CD4-positive, alpha-beta memory T cell (primary cell): ENCODE measurements at places on chromosomes 7 and 10. TPM values are rescaled to one million over a fixed set of nuclear protein-coding genes. Genes with fewer than 3 reads are reported as not detected.
A peak's percentile ranks its signal among the peaks of the same experiment; 100 is the strongest.

Gene GNG11
- not detected for total RNA-seq

GRCh38 chr10:33570495-33570894 lies 236.0 kb upstream of the NRP1 start:
- H3K27me3 ChIP-seq, result no peaks in the 10 kb centered on the region
- no peak overlapping the region for H3K4me3 ChIP-seq
- DNase-seq, result no peak
- H3K4me1 ChIP-seq, result no peaks in the 10 kb centered on the region
- no peaks in the 10 kb centered on the region for H3K36me3 ChIP-seq
- no peak overlapping the region for H3K27ac ChIP-seq

Gene CALN1
- not detected for total RNA-seq

DNA sequence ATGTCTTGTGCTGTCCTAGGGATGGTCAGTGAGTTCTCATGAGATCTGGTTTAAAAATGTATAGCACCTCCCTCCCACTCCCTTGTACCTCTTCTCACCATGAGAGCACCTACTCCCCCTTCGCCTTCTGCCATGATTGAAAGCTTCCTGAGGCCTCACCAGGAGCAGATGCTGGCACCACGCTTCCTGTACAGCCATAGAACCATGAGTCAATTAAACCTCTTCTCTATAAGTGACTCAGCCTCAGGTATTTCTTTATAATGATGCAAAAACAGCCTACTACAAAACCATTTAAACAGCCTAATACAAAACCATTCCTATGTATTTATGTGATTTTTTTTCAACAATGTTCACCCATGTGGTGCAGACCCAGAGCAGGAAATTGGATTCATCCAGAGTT lies 32.0 kb downstream of the KDM7A start:
- H3K36me3 ChIP-seq, result no peaks in the 10 kb centered on the region
- H3K4me3 ChIP-seq, result no peak overlapping the region
- no peak for DNase-seq

DNA sequence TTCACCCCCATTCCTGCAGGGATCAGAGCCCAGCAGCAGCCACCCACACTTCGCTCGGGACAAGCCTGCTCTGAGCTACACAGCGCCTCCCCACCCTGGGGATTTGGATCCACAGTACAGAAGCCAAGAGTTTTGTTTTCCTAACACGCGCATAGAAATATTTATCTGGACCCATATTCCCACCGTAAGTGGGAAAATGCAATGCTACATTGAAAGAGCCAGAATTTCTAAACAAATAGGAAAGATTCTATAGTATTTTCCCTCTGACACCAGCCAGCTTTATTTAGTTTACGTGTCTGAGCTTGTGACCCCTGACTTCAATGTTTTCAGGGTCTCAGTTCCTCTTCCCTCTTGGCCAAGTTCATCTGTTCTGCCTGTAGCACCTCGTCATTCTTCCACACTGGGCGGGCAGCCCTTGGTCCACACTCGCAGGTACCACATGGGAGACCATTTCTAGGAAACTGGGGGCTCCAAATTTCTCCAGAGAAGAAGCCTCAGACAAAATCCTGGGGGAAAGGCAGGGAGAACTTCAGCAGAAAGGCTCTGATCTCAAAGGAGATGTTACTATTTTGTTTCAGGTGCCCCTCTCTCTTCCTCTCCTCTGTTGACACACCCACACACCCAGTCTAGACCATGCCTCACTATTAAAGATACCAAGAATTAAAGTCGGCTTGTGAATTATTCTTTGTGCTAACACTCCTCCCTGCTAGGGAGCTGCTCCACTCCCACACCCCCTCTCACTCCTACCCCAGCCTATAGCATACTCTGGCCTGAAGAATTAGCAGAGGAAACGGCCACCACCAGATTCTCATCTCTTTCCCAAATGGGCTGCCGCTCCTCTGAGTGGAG lies 116.0 kb upstream of the PCGF5 start:
- no peak overlapping the region for H3K27ac ChIP-seq
- no peaks in the 10 kb centered on the region for H3K27me3 ChIP-seq
- no peak overlapping the region for H3K4me3 ChIP-seq
- no peaks in the 10 kb centered on the region for H3K36me3 ChIP-seq

GRCh38 chr10:107619139-107619538 lies 454.6 kb upstream of the SORCS1 start:
- no peaks in the 10 kb centered on the region for H3K4me1 ChIP-seq
- H3K36me3 ChIP-seq, result no peaks in the 10 kb centered on the region
- H3K27me3 ChIP-seq, result no peaks in the 10 kb centered on the region
- H3K4me3 ChIP-seq, result no peak overlapping the region

DNA sequence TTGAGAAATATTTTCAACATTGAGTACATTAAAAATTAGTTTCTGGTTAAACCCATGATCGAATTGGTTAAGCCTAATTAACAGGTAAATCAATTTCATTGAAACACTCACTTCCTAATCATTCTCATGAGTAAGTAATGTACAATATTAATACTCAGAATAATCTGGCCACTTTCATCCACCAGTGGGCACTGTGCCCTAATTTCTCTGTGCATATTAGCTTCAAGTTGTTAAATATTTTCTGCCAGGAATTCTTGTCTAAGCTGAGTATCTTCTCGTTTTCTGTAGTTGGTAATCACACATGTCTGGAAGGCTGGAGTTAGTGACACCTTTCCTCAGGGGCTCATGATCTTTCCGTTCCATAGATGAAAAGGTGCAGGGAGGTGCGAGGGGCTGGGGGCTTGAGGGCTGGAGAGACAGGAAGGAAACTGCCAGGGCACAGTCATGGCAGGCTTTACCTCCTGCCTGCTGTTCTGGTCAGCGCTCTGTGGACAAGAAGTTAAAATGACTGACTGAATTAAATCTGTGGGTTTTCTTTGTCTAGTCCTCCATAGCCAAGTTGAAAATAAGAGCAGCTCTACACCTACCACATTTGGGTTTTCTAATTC lies 71.9 kb downstream of the WIPF3 start:
- H3K36me3 ChIP-seq, result no peaks in the 10 kb centered on the region
- no peak for DNase-seq
- H3K4me1 ChIP-seq, result no peaks in the 10 kb centered on the region
- H3K4me3 ChIP-seq, result no peak overlapping the region
- no peak overlapping the region for H3K27ac ChIP-seq

- H3K27ac ChIP-seq, result peak overlapping the region; percentile 99
- peaks cover 67% of the 10 kb centered on the region for H3K4me1 ChIP-seq
- peak; percentile 87 for DNase-seq
- no peaks in the 10 kb centered on the region for H3K27me3 ChIP-seq
- H3K4me3 ChIP-seq, result peak overlapping the region; percentile 26
- H3K36me3 ChIP-seq, result no peaks in the 10 kb centered on the region
Measured at GRCh38 chr7:131106681-131107336, 220.9 kb upstream of the MKLN1 start.

DNA sequence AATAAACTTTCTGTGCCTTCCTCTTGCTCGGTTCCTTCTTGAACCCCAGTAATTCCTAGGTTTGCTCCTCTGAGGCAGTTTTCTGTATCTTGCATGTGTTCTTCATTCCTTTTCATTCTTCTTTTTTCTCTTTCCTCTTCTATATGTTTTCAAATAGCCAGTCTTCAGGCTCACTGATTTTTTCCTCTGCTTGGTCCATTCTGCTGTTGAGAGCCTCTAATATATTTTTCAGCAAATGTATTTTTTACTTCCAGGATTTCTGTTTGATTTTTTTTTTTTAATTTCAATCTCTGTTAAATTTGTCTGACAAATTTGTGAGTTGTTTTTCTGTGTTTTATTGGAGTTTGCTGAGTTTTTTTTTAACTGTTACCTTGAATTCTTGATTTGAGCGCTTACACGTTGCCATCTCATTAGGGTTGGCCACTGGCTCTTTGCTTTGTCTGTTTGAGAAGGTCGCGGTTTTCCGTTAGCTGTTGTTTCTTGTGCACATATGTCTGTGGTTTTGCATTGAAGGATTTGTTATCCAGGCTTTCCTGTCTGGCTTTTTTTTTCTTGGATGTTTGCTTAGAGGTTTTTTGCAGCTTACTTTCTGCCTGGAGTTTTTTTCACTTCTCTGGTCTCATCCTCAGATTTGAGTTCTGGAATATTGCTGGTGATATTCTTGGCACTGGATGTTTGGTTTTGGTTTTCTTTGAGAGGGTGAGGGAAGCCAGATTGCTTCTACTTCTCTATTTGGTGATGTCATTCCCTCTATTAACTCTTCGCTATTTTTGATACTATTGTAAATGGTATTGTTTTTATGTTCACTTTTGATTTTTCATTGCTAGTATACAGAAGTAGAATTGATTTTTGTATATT lies 12.7 kb downstream of the SPRN start:
- H3K4me1 ChIP-seq, result no peaks in the 10 kb centered on the region
- H3K36me3 ChIP-seq, result peaks cover 36% of the 10 kb centered on the region
- no peak overlapping the region for H3K27ac ChIP-seq
- H3K27me3 ChIP-seq, result no peaks in the 10 kb centered on the region
- H3K4me3 ChIP-seq, result no peak overlapping the region
- DNase-seq, result no peak
